Natural killer cell treated with Interleukin-12 subunit alpha and Interleukin-12 subunit beta and Interleukin-15 and Interleukin-18, amount 100 ng/mL, for 72 hours (primary cell): ENCODE measurements at places on chromosomes 7 and 10. TPM values are rescaled to one million over a fixed set of nuclear protein-coding genes. Genes with fewer than 3 reads are reported as not detected.

DNA sequence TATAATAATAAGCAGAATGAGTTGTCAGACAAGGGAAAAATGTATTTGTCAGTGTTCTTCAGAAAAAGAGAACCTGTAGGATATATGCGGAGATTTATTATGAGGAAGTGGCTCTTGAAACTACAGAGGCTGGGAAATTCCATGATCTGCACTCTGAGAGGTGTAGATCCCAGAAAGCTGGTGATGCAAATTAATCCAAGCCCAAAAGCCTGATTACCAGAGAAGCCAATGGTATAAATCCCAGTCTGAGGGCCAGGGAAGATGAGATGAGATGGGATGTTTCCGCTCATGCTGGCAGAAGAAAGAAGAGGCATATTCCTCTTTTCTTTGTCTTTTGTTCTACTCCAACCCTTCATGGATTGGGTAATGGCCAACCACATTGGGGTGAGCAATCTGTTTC is 732.8 kb upstream of the IGFBP3 start:
- DNase-seq = no peak

GRCh38 chr10:120989279-120989678 is 138.1 kb downstream of the WDR11 start:
- DNase-seq = no peak

Gene NKX2-3
- not detected for total RNA-seq

DNA sequence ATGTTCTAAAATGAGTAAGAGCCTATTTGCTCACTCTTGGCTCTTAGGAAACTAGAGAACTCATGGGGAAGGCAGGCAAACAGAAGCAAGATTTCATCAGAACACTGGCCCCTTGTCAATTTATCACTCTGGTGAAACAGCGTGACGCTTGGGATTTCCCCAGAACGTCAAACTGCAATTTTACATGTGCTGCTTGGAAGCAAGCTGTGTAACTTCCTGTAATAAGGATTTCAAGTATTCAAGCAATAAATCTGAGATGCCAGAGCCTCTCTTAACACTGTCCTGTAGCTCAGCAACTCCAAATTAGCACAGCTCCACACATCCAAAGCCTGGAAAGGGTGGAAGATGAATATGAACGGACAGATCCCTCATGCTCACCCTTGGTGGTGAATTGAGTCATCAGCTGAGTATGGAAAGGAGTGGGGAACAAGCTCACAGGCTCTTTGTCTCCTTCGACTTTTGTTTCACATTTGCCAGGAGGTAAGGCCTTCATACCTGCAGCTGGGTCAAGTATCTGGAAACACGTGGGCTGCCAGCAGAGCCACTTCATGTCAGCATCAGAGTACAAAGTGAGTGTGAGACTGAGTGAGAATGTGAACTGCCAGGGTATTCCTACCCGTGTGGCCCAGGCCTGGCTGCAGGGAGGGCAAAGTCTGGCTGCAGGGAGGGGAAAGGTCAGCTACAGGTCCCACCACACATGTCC is 140.4 kb upstream of the NAMPT start:
- DNase-seq = peak; percentile 92

DNA sequence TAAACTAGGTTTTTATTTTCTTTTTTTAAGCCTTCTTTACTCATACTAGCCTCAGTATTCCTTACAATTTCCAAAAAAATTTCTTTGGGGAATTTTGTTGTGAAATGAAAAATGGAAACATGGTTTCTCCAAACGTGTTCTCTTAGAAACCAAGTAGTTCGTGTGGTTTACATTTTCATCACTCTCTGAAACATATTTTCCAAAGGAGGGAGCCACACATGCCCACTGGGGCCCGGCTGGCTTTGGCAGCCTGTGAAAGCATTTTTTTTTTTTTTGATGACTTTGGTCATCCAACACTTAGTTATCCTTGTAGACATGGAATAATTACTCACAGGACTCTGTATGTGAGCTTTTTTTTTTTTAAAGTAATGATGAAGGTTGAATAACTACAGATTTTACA is 169.6 kb downstream of the C7orf25 start:
- no peak for DNase-seq

DNA sequence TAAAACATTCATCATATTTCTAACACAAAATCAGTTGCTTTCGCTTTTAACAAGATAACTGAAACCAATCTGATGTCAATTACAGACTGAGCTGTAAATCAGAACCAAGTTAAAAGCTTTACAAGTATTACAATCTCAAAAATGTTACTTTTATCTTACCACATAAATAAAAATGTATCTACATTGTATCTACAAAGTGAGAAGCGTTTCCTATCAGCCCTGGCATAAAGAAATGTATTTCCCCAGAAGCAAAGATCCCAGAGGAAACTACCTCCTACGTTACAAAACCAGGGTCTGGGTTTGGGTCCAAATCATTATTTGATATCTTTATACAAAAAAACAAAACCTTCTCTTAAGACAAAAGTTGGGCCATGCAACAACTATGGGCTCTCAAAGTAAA is 2.6 kb downstream of the SMURF1 start:
- DNase-seq = no peak

DNA sequence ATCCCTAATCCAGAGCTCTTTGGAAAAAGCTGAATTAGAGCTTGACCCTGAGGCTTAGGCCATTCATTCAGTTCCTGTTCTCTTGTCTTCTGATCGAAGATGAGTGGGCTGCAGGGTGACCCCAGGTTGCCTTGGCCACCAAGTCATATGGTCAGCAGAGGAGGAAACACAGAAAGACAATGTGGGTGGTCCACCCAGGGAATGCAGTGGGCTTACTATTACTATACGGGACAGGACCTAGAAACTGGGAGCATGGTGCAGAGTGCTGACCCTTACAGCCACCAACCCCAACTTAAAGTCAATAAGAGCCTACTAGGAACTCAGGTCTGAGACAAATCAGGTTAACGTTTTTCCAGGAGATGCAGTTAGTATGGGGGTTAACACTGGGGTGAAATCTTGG is 200.5 kb downstream of the HERPUD2 start:
- no peak for DNase-seq

DNA sequence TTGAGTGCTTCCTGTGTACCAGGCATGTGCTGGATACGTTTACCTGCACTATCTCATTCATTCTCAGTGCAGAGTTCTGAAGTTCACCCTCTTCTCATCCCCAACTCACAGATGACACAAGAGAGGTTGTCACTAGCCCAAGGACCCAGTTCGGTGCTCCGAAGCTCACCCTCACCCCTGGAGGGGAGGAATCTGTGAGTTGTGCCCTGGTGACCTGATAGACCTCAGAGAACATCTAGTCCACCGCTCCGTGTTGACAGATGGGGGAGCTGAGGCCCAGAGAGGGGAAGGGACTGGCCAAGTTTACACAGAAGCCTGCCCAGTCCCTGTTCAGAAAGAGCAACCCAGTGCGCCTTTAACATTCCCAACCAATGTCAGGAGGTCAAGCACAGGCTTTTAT is 44.8 kb upstream of the EMX2 start:
- no peak for DNase-seq

- DNase-seq = no peak
Measured at GRCh38 chr10:6337382-6337781, 134.7 kb downstream of the PFKFB3 start.

GRCh38 chr7:300048-300447 is 10.1 kb downstream of the FOXL3 start:
- DNase-seq = peak; percentile 37

DNA sequence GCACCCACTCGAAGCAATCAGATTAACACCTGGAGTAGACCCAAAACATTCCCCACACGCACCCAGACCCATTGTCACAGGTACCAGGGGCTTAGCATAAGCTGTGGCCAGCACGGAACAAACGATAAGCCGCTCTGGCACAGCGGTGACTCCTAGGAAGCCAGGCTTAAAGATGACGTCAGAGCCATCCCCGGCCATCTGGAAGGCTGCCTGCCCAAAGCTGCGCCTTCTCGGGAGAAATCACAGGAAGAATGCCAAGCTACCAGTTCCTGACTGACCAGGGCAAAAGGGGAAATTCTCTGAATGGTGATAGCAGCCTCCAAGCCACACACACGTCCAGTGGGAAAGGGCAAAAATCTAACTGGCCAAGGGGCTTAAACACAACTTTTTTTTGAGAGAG is 13.0 kb upstream of the WIPI2 start:
- no peak for DNase-seq

Gene GATA3
- 10.9 TPM for total RNA-seq

DNA sequence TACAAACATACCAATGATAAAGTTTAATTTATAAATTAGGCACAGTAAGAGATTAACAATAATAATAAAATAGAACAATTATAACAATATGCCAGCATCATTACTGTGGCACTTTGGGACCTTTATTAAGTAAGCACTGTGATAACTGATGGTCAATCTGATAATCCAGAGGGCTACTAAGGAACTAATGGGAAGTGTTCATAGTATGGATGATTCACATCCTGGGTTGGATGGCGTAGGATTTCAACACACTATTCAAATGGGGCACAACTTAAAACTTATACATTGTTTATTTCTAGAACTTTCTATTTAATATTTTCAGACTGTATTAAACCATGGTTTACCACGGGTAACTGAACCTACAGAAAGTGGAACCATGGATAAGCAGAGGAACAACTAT is 90.8 kb downstream of the KIF20B start:
- no peak for DNase-seq

- no peak for DNase-seq
Measured at GRCh38 chr10:34420273-34420672, 394.8 kb downstream of the PARD3 start.

Gene UTF1
- not detected for total RNA-seq

GRCh38 chr7:101929256-101929655 is 111.8 kb downstream of the CUX1 start:
- DNase-seq = no peak

Gene HOXA10
- 1.3 TPM for total RNA-seq

Gene ARHGAP19
- 40.2 TPM for total RNA-seq

DNA sequence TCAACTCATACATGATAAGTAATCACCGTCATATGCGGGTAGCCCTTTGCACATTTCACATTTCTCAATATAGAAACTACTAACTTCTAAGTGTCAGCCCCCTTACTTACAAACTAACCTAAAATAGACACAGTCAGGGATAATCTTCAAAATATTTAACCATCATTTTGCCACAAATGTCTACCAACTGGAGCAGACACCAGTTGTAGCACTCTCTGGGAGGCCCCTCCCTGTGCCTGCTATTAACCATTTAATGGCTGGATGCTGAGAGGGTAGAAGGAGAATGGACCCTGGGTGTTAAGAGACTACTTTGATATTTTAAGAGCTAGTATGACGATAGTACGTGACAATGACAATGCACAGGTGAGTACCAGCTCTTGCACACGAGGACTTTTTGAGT is 116.4 kb downstream of the SORBS1 start:
- DNase-seq = no peak

- DNase-seq = no peak
Measured at GRCh38 chr10:20277820-20278219, 461.6 kb downstream of the PLXDC2 start.

Gene LRWD1
- total RNA-seq = 22.9 TPM

GRCh38 chr10:14016011-14016536 is 314.6 kb downstream of the FRMD4A start:
- no peak for DNase-seq

Gene NAT16
- not detected for total RNA-seq

GRCh38 chr7:147659036-147659995 is 931.2 kb upstream of the C7orf33 start:
- DNase-seq = no peak

Gene GPAM
- total RNA-seq = 9.8 TPM

- DNase-seq = no peak
Measured at GRCh38 chr10:25982107-25982506, 48.1 kb downstream of the MYO3A start.

Gene KCNH2
- 0.22 TPM for total RNA-seq

DNA sequence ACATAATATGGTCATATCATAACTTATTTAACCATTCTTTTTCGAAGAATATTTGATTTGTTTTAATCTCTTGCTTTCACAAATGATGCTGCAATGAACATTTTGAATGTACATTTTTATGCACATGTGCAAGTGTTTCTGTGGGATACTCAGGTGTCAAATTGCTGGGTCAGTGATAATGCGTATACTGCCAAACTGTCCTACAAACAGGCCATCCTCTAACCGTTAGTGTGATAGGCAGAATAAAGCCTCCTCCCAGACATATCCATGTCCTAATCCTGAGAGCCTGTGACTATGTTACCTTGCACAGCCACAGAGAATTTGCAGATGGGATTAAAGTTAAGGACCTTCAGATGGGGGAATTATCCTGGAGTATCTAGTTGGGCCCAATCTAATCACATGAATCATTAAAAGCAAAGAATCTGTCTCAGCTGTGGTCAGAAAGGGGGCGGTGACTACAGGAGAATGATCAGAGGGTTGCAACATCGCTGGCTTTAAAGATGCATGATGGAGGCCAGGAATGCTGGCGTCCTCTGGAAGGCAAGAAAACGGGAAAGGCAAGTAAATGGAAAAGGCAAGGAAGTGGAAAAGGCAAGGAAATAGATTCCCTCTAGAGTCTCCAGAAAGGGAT is 46.7 kb downstream of the FZD1 start:
- no peak for DNase-seq

GRCh38 chr10:69994262-69994661 is 58.4 kb upstream of the MACROH2A2 start:
- no peak for DNase-seq

Gene NPSR1
- not detected for total RNA-seq

DNA sequence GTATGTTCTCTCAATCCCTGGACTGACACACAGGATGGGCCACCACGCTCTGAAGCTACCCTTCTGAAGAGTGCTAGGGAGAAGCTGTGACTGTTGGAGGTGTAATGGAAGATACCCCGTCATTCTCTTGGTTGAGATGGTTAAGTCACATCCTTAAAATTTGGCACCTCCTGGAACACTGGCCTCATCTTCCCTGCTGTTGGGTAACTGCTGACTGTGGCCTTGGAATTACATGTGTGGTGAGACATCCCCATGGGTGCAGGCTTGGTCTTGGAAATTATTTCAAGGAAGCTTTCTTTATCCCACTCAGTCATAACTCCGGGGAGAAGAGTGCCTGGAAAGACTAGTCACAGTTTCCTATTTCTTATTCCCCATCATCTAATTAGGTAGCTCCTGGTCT is 62.0 kb downstream of the LRMDA start:
- no peak for DNase-seq
